Esophagus squamous epithelium (tissue), 5 donors: ENCODE measurements at places on chromosomes 6 and 20. TPM values are rescaled to one million over a fixed set of nuclear protein-coding genes. Genes with fewer than 3 reads are reported as not detected.

The CCDC170 gene
- 0.70 TPM for total RNA-seq

The AK9 gene
- total RNA-seq: 3.2 TPM

The CDSN gene
- total RNA-seq: not detected

The SOBP gene
- total RNA-seq: 1.4 TPM

The SLC17A3 gene
- not detected for total RNA-seq
